ENCODE measurements at places on chromosomes 1 and 21.

- DNase-seq, result no peak
Measured at GRCh38 chr1:192545896-192546521, 29.6 kb upstream of the RGS1 start.

DNA sequence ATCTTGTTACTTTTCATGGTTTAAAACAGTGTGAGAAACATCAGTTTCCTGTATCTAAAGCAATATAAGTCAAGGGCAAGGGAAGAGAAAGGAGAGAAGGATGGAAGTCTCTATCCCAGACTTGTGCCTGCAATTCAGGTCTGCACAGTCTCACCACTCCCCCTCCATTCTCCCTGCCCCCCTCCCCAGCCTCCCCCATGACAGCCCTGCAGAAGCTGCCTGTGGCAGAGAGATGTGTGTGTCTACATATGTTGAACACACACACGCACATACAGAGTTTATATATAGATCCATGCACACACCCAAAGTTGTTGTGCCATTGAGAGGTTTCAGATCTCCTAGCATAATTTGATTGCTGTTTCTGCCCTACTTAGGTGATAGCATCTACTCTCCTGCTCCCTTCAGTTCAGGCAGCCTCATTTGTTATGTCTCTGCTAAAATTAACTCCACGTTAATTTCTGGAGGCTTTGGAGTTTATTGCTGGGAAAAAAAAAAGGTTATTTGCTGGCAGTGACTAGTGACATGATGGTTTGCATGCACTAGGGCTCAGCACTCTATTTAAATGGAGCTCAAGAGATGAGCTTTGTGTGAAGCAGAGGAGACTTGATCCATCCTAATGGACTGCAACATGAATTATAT, 124.9 kb upstream of the SMYD2 start:
- no peak for DNase-seq

DNA sequence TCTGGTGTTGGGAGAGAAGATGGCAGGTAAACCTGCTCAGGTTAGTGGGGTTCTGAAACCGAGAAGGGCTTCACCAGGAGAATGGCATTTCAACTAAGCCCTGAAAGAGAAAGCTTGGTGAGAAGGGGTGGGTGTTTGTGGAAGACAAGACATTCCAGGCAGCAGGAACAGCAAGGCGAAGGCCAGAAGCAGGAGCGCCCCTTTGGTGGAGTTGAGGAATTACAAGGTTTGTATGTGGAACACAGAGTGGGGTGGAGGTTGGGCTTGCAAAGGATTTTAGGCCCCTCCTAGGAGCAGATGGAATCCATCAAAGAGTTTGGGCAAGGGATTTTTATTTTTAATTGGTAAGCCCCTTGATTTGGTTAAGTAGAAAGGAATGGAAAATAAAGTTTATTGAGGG, 24.8 kb upstream of the ELOA start:
- no peak for DNase-seq

GRCh38 chr1:235720544-235720943, 71.0 kb upstream of the GNG4 start:
- DNase-seq, result no peak

GRCh38 chr1:216523043-216523442, 99.8 kb upstream of the USH2A start:
- DNase-seq, result no peak

DNA sequence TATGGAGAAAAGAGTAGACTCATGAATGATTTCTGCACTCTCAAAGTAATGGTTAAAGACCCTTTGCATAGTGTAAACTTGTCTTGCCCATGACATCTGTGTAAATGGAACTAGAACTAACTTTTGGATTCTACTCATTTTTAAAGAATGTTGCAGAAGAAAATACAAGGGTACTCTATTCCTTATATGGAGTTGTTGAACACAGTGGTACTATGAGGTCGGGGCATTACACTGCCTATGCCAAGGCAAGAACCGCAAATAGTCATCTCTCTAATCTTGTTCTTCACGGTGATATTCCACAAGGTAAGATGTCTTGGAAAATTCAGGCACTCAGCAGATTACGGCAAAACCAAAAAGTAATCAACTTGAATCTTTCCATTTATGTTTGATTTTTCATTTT, 19.8 kb downstream of the CCT8 start:
- no peak for DNase-seq

DNA sequence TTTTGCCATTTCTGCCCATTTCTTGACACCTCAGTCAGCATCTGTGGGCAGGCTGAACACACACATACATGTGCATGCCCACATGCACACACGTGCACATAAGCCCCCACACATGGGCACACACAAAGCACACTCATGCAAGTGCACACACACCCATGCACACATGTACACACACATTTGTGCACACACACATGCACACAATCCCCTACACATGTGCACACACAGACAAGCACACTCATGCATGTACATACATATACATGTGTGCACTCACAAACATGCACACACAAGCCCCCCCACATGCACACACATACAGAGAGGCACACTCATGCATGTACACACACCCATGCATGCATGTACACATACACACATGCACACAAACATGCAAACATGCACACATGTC, 83.5 kb upstream of the ACTRT2 start:
- no peak for DNase-seq

Measured in stimulated activated naive CD4-positive, alpha-beta T cell treated with Interleukin-2 at 50 U/mL for 16 hours (primary cell).